Glomerular endothelial cell (primary cell): ENCODE measurements at places on chromosomes 1 and 21.

DNA sequence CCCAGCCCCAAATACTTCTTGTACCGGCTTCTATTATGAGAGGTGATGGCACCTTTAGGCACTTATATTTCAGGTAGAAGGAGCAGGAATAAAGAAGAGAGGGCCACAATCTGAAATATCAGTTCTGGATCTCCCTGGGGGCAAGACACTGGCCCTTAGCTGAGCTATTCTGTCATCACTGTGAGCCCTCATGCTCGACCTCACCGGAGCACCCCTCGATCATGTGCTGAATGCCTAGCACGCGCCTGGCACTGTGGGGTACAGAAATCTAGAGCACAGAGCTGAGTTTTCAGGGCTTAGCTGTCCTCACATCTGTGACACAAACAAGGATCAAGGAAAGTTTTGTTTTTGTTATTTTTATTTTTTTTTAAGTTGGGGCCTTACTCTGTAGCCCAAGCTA, 7.6 kb upstream of the MX1 start:
- DNase-seq, result no peak

DNA sequence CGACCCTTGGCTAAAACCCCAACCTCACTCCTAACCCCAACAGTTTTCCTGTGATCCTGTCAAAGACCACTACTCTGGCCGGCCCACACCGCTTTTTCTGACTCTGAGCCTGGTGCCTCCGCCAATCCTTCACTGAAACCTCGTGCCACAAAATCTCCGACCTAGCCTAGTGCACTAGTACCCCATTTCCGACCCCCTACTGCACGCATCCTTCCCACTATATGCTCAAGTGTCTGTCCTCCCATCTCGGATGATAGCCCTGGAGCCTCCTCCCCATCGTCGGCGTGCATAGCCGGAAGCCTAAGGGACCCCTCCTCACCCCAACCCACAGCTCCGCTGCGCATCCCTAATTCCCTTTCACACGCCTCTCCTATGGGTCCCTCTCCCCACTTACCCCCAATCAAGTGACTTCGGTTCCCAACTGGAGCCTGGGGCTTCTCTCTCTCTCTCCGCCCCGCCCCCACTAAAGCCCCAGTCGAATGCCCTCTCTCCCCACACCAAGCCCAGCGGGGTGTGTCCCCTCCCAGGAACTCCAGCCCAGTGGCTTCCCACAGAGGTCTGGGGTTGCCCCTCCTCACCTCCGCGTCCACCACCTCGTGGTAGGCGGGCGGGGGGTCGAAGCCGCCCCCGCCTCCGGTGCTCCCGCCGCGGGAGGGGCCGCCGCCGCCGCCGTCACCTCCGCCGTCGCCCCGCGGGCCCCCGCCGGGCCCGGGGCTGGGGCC, 791 bp downstream of the USP24 start:
- no peak for DNase-seq

GRCh38 chr1:22157359-22157966, 14.6 kb upstream of the WNT4 start:
- DNase-seq, result no peak

DNA sequence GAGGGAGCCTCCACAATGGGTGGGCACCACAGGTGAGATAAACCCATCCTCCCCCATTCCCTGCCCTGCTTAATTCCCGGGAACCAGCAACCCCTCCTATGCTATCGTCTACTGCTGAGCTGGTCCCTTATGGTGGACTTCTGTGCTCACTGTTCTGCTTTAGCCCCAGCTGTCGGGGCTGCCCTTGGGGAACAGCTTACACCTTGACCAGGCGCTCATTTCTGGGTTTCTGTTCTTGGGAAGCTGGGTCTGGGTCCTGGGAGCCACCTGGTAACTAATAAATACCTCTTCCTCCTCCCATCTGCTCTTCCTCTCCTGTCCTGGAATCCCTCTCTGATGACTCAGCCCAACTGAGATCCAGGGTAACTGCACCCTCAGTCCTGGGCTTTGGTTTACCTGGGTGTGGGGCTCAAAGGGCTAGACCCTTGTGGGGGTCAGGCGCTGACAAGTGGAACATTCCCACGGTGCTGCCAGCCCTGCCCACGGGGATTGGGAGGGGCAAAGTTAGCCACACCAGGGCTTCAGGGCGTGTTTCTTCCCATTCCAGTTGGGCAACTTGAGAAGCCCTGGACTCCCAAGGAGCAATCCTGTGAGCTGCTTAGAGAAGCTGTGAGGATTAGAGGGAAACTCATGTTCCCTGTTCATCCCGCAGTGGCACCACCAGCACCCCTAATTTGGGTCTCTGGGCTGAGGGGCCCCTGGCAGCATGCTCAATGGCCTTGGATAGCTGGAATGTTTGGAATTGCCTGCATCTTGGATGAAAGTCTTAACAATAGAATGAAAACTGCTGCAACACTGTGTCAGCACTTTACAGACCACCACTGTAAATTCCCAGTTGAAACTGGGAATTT, 1.6 kb downstream of the PCAT6 start:
- no peak for DNase-seq

- DNase-seq, result no peak
Measured at GRCh38 chr1:209241487-209241886, 342.0 kb upstream of the CAMK1G start.

- DNase-seq, result no peak
Measured at GRCh38 chr1:209657140-209657879, 5.1 kb upstream of the LAMB3 start.

GRCh38 chr1:94734963-94735901, 84.9 kb upstream of the SLC44A3 start:
- no peak for DNase-seq

DNA sequence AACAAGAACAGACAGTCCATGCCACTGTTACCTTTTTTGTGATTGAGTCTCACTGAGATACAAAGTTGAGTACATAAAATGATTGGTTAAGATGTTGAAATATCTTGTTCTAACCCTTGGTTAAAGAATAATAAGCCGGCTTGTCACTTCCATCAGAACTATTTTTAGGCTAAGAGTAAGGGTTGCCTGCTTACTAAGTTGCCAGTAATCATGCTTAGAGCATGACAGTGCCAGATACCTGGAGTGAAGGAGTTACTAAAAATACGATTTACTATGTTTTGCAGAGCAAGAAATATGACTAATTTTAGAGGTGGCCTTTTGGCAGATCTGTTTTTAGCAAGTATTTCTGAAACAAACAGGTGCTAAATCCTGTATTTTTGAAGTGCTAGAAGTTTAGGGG, 6.0 kb downstream of the HUNK start:
- no peak for DNase-seq

DNA sequence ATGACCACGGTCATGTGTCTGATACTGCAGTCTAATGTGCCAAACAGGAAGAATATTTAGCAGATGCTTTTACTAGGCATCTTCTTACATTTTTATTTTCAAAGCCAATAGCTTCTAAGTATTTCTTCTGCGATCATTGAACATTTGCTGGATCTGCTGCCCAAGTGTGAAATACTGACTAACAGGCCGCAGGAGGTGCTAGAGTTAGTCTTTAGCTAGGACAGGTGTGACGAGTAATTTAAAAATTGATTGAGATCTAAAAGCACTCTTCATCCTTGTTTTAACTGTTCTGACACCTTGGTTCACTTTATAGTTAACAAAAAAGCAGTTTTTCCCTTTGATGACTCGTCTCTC, 748 bp upstream of the FAM78B start:
- DNase-seq, result no peak

DNA sequence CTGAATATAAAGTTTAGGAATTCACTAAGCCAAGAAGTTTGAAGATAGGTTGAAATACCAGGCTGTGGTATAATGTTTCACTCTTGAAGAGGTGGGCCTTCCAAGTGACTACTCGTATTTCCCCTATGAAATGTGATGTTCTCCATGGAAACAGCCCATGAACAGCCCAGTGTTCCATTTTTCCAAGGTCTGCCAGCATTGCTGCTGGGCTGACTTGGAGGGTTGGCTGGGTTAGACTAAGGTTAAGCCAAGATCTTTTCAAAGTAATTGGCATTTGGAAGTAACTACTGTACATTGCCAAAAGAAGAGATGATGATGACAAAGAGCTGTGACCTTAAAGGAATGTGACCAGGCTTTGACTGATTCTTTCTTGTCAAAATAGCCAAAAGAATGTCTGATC, 73.8 kb downstream of the RPE65 start:
- no peak for DNase-seq

GRCh38 chr1:147735423-147735822, 25.0 kb downstream of the GJA5 start:
- no peak for DNase-seq

DNA sequence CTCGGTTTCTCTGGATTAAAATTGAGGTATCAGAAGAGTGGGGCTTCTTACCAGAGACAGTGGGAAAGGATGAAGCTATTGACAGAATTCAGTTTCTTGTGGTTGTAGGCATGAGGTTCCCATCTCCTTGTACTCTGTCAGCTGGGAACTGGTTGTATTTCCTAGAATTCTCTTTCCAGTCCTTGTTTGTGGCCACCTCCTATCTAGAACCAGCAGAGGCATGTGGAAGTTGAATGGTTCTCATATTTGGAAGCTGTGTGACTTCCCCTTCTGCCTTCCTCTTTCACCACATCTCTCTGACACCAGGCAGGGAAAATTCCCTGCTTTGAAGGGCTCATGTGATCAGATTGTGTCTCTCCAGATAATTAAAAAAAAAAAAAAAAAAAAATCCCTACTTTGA, 457.7 kb upstream of the ADAMTS5 start:
- DNase-seq, result no peak

- no peak for DNase-seq
Measured at GRCh38 chr21:33940164-33940880, 24.7 kb upstream of the ATP5PO start.
